Mesothelial cell of epicardium (in vitro differentiated cells): ENCODE measurements at places on chromosomes 4 and X. TPM values are rescaled to one million over a fixed set of nuclear protein-coding genes. Genes with fewer than 3 reads are reported as not detected.

Gene PAPSS1
- total RNA-seq, result 76.1 to 81.5 TPM (median 78.5 TPM) in 3 replicates

DNA sequence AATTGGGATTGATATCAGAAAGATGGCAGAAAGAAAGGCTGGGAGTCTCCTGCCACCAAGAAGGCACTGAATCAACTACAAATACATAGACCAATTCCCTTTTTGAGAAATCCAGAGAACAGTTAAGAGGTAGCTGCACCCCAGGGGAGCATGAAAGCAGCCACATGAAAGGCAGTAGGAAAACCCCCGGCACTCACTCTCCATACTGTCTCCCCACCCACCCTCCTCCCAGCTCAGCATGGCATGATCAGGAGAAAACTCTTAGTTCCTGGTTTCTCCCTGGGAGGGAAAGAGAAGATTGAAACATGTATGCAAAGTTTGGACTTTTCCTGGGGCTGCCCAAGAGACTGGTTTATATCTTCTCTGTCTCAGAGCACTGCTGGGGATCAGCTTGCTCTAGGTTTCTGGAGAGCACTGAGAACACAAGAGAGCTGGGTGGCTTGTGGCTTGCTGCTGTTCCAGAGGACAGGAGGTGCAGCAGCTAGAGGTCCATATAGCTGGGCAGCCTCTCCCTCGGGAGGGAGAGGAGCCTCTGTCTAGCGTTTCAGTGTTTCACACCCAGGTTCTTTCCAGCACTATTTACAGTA, 305.7 kb downstream of the PDGFC start:
- no peak for DNase-seq

Gene MAGEA12
- not detected in 3 replicates for total RNA-seq

- peak; percentile 64 for DNase-seq
Measured at GRCh38 chr4:16225863-16226815, at the start of gene TAPT1. TAPT1 (minus strand) TSS chr4:16226471; CDS start chr4:16226457, 14 bp downstream.

DNA sequence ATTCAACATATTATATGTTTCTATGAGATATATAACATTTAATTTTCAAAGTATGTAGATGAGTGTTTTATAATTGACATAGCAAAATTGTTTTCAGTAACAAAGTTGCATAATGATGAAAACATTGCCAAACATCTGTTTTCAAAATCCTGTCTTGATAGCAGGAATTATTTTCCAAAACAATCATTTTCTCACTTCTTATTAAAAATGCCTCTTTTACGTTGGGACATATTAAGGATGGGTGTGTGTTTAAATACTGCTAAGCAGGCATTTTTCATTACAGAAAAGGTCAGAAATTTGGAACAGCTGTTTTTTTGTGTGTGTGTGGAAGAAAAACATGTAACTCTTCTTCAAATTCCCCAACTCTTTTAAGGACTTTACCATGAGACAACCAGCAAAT, 452.0 kb downstream of the SPRY1 start:
- no peak for DNase-seq

DNA sequence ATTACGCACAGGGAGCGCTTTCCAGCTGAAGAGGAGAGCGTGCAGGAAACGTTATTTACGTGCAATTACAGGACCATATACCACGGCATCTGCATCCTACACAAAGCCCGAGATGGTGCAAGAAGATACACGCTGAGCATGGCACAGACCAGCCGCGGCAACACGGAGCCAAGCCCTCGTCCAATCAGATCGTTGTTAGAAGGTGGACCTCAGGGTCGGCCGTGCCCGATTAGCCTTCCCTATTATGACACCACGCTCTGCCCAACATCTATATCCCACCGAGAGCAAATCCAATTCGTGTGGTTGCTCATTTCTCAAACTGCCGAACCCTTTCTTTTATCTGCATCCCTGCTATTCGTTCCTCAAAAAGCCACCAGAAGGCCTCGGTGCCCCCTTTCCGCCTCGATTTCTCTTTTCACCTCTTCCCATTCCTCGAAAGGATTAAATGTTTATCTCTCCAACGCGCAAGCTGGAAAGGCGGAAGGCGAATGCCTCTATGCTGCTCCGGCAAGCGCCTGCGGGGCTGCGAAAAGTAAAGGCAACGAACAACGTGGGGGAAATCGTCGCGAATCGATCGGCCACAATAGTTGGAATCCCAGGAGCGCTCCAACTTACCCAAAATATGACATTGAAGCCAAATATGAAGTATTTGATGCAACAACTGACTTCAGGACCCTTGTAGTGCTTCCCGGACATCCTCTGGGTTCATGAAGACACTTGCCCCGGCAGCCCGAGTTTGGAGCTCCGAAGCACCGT, 702 bp downstream of the TSPAN5 start:
- no peak for DNase-seq

DNA sequence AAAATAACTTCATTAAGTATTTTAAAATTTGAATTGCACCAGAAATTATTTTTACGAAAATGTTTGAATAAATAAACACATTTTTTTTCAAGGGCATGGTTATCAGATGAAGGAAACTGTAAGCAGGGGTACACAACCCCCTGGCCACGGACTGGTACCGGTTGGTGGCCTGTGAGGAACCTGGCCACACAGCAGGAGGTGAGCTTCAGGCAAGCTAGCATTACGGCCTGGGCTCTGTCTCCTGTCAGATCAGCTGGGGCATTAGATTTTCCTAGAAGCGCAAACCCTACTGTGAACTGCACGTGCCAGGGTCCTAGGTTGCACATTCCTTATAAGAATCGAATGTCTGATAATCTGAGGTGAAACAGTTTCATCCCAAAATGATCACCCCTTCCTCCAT, 1499.7 kb upstream of the AGA start:
- no peak for DNase-seq

- no peak for DNase-seq
Measured at GRCh38 chr4:18390655-18391353, 369.2 kb upstream of the LCORL start.

DNA sequence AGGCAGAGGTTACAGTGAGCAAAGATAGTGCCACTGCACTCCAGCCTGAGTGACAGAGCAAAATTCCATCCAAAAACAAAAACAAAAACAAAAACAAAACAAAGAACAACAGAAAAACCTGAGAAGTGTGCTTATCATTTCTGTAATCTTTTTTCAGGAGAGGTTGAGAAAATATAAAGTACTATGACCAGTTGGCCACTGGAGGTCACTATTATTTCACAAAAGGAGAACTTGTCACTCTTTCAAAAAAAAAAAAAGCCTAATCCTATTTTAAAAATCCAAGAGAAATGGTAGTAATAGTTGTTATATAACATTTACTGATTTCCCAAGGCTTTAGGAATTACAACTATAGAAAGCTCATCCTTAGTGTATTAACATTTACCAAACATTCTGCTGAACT, 24.9 kb upstream of the RNF150 start:
- no peak for DNase-seq

DNA sequence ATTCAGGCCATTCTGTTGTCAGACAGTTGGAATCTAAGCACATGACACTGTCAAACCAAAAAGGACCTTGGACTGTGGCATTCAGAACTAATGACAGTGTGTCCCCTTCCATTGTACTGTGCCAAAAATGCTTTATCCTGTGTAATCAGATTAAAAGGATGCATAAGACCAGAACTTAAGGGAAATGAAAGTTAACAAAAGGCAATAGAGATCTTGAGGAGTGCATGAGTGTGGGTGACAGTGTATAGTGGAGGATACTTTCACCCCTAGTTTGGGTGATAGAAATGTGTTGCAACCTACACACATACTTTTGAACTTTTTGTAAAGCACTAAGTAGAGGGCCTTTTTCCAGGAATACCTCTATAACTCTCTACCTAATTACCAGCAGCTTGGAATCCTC, 4.5 kb downstream of the CYSLTR1 start:
- no peak for DNase-seq

DNA sequence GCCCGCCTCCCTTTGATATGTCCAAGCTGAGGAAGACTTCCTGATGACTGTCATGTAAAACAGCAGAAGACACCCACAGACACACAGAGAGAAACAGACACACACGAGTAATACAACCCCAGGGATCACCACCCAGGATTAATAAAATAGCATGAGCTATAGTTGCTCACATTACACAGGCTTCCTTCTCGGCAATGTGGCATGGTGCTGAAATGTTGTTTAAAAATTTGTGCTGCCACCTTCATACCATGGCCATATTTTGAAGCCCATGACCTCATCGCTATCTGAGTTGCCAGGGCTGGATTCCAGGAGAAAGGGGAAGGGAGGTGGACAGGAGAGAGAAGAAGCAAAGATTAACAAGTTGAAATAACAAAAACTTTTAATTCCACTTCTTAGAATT, 111.7 kb downstream of the SYNPO2 start:
- DNase-seq, result no peak

DNA sequence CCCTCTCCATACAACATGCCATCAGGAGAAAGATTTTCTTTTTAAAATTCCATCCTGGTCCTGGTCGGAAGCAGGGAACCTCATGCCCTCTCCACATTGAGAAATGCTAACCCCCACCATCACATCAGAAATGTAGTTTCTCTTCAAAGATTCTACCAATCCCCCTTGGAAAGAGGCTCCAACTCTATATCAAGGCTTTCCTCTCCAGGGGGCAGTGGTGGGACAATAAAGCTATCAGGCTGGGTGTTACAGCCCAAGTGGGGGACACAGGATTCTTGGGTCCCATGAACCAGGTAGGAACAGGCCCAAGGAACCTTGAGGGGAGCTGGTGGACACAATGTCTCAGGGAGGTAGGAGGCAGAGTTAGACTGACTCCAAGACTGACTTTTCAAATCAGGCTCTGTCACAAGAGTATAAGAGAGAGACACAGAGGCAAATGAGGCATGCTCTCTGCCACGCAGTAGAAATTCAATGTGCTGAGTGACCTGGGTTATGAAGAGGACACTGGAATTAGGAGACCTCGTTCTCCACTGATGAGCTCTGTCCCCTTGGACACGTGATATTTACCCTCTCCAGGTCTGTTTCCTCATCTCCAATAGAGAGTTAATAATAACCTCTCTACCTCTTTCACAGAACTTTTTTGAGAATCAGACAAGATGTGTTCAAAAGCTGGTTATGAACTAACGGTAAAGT, 4.5 kb downstream of the GJB1 start:
- DNase-seq, result no peak

DNA sequence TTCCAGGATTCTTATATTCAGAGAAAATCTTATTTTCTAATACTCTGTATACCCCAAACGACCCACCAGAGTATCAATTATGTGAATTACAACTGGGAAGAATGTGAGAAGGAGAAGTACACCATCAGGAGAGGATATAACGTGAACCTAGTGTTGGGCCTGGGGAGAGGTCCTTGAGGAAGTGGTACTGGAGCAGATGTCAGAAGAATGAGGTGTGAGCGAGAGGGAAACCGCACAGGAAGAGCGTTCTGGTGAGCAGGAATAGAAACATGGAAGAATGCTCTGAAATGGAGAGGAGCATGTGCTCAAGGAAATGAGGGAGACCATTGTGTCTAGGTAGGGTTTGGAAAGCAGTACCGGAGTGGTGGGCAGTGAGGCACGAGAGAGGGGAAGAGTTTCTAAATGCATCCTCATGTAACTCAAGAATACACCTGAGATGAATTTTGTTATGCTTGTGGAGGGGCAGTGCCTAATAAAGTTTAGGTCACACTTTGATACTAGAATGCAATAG, 151.6 kb downstream of the GRID2 start:
- DNase-seq, result no peak

DNA sequence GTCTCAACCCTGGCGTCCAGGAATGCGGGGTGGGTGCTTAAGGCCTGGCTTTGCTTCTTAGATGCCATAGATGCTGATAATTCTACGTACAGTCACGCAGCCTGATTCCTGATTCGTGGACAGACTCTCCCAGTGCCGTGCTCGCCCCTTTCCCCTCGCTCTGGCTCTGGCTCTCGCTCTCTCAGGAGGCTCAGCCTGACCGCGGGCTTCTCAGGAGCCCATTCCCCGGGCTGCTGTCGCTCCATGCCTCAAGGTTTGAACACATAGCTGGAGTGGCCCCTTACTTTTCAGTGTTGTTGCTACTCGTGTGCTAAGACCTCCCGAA, 59.2 kb upstream of the ZC4H2 start:
- DNase-seq, result no peak

- DNase-seq, result no peak
Measured at GRCh38 chr4:97349468-97350186, 793.6 kb downstream of the STPG2 start.

Gene IL1RAPL1
- total RNA-seq, result 15.2 to 17.0 TPM (median 16.6 TPM) in 3 replicates

DNA sequence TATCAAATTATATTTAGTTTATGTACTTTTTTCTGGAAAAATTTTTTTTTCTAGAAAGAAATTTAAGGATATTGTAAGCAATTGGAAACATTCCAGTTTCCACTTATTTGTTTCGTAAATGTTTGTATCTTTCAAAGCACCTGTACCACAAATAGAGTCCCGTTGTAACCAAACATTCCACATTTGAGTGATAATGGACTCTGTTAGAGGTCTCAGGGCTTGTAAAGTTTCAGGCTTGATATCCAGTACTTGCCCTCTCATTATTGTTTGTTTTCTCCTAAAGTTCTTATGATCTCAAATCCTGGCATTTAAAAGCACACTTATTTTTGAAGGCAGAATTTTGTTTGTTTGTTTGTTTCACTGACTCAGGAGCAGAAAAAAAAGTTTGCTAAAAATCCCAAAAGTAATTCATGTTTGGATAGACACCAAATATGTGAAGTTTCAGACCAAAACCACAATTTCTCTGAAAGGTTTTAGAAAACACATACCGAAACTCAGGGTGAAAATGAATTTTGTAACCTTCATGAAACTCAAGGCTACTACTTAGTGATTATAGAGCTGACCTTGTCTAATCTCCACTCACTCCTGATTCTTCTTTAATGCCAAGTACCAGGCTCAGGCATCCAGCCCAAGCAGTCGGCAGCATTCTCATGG, 5.7 kb upstream of the TMEM192 start:
- no peak for DNase-seq

Gene ARAP2
- total RNA-seq, result 15.4 to 16.6 TPM (median 16.0 TPM) in 3 replicates

DNA sequence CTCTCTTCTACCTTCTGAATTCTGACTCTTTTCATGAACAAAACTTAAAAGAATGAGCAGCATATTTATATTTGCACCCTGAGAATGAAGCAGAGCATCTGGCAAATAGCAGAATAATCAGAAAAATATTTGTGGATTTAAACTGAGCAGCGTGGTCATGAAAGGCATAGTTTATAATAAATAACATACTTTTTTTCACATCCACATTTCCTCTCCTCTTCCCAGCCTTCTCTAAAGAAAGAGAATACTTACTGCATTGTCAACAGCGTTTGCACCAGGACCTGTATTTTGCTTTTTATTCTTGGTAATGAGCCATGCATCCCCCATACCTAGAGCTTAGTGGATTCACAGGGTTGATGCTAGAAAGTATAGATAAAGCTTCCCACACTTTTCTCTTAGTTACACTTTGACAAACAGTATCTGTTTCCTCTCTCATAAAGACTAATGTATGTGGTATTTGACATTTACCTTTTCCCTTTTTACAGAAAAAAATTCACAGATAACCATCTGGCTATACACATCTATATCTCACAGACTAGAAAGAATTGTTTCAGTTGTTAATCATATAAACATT, 131.5 kb downstream of the PRSS12 start:
- no peak for DNase-seq

DNA sequence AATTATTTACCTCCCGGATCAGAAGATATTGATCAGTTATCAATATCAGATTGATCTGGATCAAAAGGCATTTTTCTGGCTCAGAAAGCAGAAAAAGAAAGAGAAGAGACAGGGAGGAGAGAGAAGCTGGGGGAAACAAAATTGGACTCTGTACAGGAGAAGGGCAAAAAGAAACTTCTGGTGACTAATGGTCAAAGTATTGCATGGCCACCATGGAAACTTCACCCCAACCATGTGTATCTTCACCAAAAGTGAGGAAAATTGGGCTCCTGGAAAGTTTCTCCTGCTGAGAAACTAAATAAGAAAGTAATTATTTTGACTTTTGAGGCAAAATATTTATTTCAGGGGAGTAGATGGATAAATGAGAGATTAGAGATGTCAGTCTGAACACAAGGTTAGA, 33.9 kb downstream of the RNF150 start:
- no peak for DNase-seq

GRCh38 chr4:3269105-3269927, 20.4 kb downstream of the MSANTD1 start:
- peak; percentile 17 for DNase-seq
